AG09309 (cell line): ENCODE measurements at places on chromosomes 7 and 10.

DNA sequence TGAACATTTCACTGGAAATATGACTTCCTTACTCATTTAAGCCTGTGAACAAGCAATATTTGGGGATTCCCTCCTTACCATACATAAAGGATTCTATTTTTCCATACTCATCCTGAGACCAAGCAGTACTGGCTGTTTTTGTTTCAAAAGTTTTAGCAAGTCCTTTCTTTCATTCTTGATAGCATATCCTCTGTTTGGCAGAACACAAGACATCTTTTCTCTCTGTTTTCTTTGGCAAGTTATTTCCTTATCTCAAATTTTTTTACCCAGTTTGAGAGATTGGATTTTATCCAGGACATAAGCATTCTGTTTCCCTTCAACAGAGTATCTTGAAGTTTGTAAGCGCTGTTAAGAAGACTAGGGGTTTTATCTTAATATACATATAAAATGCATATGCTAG is 3.0 kb upstream of the WASL start:
- DNase-seq = no peak

DNA sequence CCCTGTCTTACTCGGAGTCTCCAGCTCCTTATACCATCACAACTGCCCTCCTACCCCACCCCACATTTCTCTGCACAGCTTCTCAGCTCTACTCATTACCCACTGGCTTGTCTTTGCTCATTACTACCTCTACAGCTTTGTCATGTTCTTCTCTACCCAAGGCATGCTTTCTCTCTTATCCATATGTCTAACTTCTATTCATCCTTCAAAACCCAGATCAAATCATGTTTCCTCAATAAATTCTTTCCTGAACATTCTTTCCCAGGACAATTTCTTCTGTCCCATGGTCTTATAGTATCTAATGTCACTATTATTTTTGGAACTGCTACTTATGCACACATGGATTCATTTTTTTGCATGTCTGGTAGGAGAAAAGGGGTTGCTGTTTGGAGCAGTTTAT is 231.4 kb downstream of the PTEN start:
- no peak for DNase-seq

DNA sequence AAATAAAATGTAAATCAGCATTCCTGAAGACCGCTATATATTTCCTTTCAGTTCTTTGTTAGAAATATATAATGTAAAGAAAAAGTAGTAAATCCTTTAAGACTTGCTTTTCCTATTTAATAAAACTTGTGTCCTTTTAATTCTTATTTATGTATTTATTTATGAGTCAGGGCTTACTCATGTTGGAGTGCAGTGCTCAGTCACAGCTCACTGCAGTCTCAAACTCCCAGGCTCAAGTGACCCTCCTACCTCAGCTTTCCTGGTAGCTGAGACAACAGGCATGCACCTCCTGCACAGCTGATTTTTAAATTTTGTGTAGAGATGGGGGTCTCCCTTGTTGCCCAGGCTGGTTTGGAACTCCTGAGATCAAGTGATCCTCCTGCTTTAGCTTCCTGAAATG is 724.5 kb downstream of the ANKRD7 start:
- no peak for DNase-seq

GRCh38 chr10:19817231-19817933 is 1.1 kb downstream of the PLXDC2 start:
- no peak for DNase-seq

DNA sequence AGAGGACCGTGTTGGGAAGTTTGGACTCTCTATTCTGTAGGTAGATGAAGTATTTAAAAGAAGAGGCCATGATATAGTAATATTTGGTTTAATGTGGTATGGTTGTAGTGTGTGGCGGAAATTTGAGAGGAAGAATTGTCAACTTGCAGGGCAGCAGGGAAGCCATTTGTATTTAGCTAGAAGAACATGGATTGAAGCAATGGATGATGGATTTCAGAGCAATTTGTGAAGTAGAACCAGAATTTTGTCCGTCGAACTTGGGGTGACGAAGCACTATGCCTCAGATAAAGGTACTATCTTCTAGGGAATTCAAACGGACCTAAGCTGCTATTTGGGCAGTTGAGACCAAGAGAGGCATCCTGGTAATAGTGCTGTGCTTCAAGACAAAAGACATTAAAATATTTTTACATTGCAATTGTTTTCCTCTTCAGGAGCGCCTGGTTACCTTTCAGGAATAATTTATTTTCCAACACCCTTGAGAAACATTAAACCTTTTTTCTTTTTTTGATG is 615 bp upstream of the WBP1L start:
- no peak for DNase-seq
